ENCODE measurements at places on chromosomes 5 and 9. TPM values are rescaled to one million over a fixed set of nuclear protein-coding genes. Genes with fewer than 3 reads are reported as not detected.

DNA sequence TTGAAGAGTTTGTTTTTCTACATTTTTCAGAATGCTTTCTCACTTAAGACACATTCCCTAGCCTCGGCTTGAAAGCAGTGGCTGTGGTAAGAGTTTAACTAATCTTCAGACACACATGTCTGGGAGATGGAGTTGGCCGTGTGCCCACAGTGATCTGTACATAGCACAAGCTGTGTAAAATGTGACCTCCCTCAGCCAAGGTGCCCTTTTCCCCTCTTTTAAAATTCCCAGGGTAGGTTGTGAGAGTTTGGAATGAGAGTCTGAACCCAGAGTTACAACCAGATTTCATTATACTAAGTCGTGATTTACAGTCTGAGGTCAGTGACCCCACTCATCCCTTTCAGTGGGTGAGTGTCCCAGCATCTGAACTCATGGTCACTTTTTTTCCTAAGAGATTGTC, 230.4 kb downstream of the DOCK8 start:
- DNase-seq: no peak
- no peak overlapping the region for H3K4me3 ChIP-seq
- no peaks in the 10 kb centered on the region for H3K4me1 ChIP-seq
- H3K27ac ChIP-seq: no peak overlapping the region
- H3K36me3 ChIP-seq: peaks cover 5% of the 10 kb centered on the region

GRCh38 chr5:6181147-6181729, 197.1 kb downstream of the MED10 start:
- H3K27ac ChIP-seq: no peak overlapping the region
- no peaks in the 10 kb centered on the region for H3K4me1 ChIP-seq
- no peak for DNase-seq
- no peaks in the 10 kb centered on the region for H3K27me3 ChIP-seq

- no peaks in the 10 kb centered on the region for H3K4me1 ChIP-seq
- H3K4me3 ChIP-seq: no peak overlapping the region
- H3K27me3 ChIP-seq: no peaks in the 10 kb centered on the region
- H3K27ac ChIP-seq: no peak overlapping the region
These were observed 46.6 kb upstream of the PCA3 start for GRCh38 chr9:76717613-76718012.

DNA sequence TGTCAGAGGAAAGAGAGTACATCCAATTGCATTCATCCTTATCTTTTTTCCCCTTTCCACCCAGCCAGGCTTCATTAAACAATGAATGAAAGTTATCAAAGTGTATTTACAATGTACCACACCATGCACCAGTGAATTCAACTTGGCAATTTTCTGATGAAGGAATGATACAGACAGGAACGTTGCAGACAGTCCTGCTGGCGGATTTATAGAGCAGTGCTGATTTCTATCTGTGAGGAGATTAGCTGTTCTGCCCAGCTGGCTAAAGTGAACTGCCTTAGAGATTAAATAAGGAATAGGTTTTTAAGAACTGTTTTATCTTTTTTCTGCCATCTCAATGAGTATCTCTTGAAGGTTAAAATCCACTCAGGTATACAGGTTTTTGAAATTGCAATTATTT, 403.9 kb downstream of the CDH18 start:
- no peaks in the 10 kb centered on the region for H3K36me3 ChIP-seq
- no peaks in the 10 kb centered on the region for H3K4me1 ChIP-seq
- no peak overlapping the region for H3K27ac ChIP-seq
- no peaks in the 10 kb centered on the region for H3K27me3 ChIP-seq

- H3K27me3 ChIP-seq: no peaks in the 10 kb centered on the region
- H3K36me3 ChIP-seq: no peaks in the 10 kb centered on the region
- H3K27ac ChIP-seq: peak overlapping the region; percentile 8
- DNase-seq: peak; percentile 49
- no peak overlapping the region for H3K4me3 ChIP-seq
These were observed 111.4 kb upstream of the SLC1A3 start for GRCh38 chr5:36494841-36495601.

DNA sequence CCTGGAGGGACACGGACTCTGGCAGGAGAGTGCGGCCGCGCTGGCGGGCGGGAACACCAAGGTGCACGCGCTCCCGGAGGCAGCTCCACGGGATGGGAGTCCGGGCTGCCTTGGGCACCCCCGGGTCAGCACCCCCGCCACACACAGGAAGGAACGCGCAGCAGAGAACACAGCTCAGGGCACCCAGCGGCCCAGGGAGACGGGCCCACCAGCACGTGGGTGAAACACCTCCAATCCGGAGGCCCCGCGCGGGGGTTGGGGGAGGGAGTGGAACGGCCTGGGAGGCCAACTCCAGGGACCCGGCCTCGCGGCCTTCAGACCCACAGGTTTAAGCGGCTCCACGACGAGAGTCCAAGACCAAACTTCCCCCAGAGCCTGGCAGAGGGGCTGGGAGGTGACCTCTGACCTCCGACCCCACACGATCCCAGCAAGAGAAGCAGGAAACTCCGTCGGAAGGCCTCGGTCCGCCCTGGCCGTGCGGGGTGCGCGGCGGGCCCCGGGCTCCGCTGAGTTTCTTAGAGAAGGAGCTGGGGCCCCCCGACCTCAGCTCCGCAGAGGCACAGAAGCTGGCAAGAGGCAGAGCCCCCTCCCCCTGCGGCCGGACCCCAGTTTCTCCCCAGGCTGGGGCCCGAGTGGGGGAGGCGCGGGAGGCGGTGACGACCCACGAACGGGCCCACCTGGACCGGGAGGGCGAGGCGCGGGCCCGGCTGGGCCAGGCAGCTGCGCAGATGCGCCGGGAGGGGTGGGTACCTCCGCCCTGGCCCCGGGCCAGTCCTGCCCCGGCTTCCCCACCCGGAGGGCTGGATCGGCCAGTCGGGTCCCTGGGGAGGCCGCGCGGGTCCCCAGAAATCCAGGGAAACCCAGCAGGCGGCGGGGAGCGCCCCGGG, 851 bp downstream of the NACC2 start:
- DNase-seq: peak; percentile 71
- peaks cover 2% of the 10 kb centered on the region for H3K4me1 ChIP-seq
- peak overlapping the region; percentile 96 for H3K27ac ChIP-seq
- no peaks in the 10 kb centered on the region for H3K27me3 ChIP-seq

- H3K27ac ChIP-seq: no peak overlapping the region
- H3K4me3 ChIP-seq: no peak overlapping the region
- no peaks in the 10 kb centered on the region for H3K27me3 ChIP-seq
These were observed 44.9 kb downstream of the USP20 start for GRCh38 chr9:129879991-129880653.

Gene INSL6
- not detected for total RNA-seq

Gene DCAF12
- 25.6 TPM for total RNA-seq

Gene SPEF2
- 35.9 TPM for total RNA-seq

Gene SPINK13
- total RNA-seq: not detected
